Stimulated activated CD8-positive, alpha-beta memory T cell treated with anti-CD3 and anti-CD28 coated beads, Interleukin-15, amount 100 ng/mL, for 1 hour (primary cell): ENCODE measurements at places on chromosomes 16 and 17.

- no peak for DNase-seq
These were observed 92.3 kb downstream of the VPS53 start for GRCh38 chr17:622356-622755.

GRCh38 chr16:4377573-4378154 lies 6.0 kb downstream of the VASN start:
- no peak for DNase-seq

- no peak for DNase-seq
These were observed 8.9 kb upstream of the LGALS9 start for GRCh38 chr17:27621942-27622559.

DNA sequence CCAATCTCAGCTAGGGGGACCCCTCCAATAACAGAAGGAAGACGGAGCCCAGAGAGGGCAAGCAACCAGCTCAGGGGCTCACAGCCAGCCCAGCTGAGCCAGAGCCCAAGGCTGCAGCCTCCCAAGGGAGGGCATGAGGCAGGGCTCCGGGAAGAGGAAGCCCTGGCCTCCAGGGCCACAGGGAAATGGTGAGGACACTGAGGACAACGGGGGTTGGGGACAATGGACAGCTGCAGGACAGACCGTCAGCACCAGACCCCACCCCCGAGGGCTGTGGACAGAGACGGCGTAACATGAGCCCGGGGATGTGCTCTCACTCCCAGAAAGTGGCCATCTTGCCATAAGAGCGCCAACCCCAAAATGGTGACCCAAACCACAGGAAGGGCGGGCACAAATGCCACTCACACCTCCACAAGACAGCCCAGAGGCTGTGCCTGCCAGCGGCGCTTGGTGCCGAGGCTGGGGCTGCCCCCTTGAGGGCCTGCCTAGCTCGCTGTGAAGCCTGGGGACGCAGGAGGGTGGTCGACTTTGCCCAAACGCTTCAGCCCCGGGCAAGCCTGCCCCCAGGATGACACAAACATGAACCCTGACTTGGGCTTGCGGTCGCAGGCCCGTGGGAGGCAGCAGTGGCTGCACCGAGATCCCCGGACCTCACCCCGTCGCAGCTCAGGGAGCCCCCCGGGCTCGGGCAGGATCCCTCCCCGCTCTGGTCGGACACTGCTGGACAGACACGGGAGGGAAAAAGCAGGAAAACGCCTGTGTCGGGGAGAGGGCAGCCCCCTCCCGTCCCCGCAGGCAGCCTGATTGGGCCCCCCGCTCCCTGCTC lies 10.5 kb downstream of the PIMREG start:
- DNase-seq, result no peak

DNA sequence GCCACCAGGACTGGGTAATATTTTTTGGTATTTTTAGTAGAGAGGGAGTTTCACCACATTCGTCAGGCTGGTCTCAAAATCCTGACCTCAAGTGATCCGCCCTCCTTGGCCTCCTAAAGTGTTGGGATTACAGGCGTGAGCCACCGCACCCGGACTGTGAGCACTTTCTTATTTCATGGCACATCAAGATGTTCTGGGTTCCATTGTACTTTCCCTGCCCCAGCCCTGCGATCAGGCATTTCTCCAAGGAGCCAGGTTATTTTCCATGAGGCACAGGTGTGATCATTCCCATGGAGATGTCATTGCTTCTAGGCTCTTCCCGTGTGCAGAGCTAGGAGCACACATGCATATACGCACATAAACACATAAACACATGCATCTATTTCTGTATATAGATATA lies 2.6 kb upstream of the ANKRD40CL start:
- no peak for DNase-seq

- no peak for DNase-seq
These were observed 5.1 kb upstream of the ITPRIPL2 start for GRCh38 chr16:19108409-19109287.

DNA sequence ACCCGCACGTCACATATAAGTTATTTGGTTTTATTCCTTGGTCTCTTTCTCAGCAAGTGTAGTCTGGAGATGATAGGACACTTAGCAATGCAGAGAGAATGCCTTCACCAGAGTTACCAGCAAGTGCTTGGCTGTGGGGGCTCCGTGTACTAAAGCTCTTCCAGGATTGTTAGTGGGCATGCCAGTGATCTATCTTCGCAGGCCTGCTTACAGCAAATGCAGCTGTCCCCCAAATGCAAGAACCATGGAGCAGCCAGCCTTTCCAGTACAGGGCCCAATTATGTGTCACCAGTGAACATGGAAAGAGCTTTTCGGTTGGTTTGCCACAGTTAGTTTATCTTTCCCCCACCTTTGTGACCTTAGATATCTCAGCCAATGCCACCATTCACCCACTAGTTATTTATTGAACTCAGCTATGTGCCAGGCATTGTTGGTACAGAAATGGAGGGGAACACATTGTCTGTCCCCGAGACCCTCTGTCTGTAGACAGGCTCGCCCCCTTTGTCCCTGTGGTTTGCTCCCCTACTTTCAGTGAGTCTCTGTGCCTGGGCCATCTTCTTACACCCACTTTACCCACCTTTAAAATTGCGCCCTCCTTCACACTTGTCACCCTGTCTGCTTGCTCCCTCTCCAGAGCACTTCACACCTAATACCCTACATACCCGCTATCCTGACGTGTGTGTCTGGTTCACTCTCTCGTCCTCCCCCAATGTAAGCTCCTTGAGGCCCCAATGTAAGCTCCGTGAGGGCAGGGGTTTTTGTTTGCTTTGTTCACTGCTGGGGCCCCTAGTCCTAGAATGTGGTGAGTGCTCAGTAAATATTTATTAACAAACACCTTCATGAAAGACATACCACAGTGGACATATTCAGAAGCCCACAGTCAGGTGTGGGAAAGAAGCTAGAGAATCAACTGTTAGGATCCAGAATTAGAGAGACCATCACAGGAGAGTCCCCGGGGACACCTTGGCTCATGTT lies 13.3 kb downstream of the USP10 start:
- no peak for DNase-seq

GRCh38 chr17:22242472-22242871 lies 550.1 kb downstream of the KCNJ18 start:
- no peak for DNase-seq

DNA sequence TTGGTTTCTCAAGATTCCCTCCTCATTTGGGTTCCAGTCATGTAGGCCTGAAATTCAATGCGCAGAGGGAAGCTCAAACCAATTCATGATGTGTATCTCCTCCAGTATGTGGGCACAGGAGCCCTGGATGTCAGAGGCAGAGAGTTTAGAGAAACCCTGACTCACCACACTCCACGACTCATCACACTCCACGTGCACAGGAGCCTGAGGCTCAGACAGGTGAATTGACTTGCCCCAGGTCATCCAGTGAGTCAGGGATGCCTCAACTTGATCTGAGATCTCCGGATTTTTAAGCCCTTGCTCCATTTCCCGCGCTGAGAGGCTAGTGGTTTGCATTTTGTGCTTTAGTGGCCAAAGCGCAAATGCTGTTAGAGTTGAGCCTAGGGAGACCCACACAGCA lies 183.9 kb downstream of the HAPSTR1 start:
- no peak for DNase-seq

DNA sequence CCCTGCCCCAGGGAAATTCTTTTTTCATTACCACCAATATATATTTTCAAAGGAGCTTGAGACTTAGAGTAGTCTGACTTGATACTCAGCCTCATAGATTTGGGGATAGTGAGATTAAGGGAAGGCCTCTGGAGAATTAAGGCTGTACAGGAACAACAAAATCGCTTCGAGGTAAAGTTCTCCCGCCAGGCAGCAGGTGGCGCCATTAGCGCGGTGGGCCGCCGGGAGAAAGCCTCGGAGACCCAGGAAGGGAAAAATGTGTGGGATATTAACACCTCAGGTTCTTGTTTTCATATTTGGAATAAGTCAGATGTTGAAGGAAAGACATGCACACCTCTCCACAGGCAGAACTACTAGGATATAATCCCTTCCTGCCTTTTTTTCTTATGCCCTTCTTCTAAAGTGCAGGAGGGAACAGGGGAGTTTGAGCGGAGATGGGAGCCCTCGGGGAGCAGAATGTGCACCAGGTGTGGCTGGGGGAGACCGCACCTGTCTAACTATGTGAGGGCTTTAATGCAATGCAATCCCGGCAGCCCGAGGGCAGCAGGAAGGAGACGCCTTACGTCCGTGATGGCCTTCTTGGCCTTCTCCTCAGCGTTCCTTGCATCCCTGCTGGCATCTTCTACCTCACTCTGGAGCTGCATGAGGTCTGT lies 25.9 kb downstream of the MYH3 start:
- DNase-seq, result no peak
